ENCODE measurements at places on chromosomes 3 and 15.

GRCh38 chr3:27729748-27730611 lies 7.9 kb upstream of the EOMES start:
- DNase-seq, result no peak

DNA sequence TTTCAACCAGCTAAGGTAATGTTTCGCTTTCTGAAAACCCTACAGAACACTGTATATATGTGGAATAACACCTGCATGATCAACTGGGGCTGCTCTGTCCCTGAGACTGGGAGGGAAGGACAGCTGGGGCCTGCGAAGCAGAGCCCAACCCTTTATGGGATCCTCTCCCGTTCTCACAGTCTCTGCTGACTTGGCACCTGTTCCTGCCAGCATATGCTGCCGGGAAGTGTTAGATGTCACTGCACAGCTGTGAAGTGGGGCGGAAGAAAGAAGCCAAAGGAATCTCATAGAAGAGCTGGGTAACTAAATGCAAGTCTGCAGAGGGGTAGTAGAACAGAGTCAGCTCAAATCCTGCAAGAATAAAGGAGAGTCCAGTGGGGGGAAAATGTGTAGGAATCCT lies 29.6 kb downstream of the LRRC3B start:
- no peak for DNase-seq

GRCh38 chr3:176687754-176688153 lies 509.5 kb downstream of the TBL1XR1 start:
- DNase-seq, result no peak

DNA sequence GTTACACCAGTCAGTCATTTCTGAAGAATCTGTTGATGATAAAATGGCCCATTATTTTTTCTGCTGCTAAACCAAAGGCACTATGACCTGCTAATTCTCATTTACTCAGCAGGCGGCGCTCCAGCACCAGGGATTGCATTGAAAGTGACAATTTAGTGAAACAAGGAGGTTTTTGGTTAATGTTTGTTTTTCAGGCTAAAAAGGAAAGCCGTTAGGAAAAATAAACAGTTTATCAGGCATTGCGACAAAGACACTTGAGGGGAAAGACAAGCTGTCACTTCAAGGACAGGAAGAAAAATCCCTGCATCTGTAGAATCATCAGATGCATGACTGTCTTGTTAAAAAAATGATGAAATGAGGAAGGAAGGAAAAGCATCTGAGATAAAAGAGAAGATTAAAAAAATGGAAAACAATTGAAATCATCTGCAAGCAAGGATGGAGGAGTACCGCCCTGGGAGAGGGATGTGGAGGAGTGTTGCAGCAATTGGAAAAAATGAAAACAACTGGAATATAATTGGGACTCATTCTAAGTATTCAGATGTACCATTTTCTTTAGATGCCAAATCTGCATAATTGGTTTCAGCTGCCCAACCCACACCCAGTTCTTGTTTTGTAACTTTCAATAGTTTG lies 54.0 kb downstream of the NR1D2 start:
- peak; percentile 12 for DNase-seq

DNA sequence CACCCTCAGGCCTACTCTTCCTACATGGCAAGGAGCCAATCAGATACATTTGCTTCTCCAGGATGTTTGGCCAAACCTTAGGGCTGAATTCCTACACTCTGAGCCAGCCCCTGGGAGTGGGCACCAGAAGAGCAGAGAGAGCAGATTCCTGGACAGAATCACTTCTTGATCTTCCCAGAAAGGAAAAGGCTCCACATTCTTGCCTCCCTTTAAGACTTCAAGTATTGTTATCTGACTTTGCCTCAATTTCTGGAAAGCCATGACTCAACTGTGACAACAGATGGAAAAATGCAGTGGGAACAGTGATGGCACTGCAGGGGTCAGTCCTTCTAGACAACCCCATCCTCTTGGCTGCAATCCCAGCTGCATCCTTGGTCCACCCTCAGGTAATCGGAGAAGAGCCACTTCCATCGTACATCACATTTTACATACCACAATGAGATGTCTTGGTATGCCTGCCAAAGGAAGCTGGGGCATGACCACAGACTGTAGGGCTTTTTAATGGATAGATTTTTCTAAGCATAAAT lies 21.0 kb downstream of the SLCO2A1 start:
- DNase-seq, result no peak

GRCh38 chr3:161444694-161445077 lies 51.9 kb upstream of the OTOL1 start:
- DNase-seq, result no peak

DNA sequence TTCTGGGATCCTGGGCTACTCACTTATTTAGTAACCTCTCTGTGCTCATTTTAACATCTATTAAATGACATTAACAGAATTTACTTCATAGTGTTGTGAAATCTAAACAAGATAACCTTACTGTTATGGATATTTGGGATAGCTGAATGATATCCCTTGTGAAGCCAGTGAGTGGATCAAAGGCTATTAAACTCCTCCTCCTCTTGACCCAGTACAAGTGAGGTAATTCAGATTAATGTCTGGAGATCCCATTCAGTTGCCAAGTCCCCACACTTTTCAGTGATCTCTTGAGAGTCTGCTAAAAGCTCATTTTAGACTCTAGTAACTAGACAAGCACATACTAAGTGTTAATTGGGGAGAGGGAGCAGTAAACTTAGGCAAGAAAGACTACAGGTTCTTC lies 2.5 kb upstream of the ANKRD28 start:
- no peak for DNase-seq

DNA sequence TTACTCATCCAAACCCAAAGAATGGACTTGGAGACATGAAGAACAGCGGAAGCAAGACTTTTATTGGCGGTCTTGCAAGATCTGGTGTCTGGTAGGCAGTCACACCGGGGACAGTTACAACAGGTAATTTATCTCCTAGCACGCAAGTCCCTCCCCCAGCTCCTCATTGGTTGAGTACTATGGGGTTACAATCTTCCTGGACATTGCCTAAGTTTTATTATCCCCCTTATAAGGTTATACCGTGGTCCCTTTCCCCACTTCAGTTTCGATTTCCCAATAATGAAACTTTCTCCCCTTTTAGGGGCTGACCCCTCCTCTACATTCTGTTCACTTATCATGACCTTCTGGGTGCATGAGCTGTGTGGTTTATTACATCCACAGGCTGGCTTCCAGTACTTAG lies 18.7 kb downstream of the ARL8B start:
- no peak for DNase-seq

DNA sequence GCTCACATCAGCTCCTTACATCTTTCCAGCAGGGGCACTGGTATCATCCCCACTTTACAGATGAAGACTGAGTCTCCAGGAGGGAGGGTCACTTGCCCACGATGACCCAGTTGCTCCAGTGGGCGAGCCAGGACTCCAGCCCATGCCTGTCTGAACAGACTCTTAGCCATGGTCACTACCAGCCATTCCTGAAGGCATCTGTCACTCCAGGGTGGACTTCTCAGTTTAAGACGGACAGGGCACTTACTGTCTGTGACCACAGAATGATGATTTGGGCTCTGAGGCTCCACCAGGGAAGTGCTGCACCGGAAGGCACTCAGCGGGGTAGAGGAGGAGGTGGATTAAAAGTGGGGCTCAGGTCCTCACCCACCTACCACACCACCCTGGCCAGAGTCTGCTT lies 104.0 kb upstream of the SLC6A6 start:
- no peak for DNase-seq

- DNase-seq, result peak; percentile 74
Observed at GRCh38 chr3:141410408-141410807, 42.1 kb downstream of the ZBTB38 start.

GRCh38 chr15:80946576-80946975 lies 43.0 kb downstream of the MESD start:
- no peak for DNase-seq

- DNase-seq, result no peak
Observed at GRCh38 chr3:189983612-189984011, 137.1 kb downstream of the P3H2 start.

GRCh38 chr3:17218587-17218986 lies 333.8 kb downstream of the PLCL2 start:
- DNase-seq, result no peak

DNA sequence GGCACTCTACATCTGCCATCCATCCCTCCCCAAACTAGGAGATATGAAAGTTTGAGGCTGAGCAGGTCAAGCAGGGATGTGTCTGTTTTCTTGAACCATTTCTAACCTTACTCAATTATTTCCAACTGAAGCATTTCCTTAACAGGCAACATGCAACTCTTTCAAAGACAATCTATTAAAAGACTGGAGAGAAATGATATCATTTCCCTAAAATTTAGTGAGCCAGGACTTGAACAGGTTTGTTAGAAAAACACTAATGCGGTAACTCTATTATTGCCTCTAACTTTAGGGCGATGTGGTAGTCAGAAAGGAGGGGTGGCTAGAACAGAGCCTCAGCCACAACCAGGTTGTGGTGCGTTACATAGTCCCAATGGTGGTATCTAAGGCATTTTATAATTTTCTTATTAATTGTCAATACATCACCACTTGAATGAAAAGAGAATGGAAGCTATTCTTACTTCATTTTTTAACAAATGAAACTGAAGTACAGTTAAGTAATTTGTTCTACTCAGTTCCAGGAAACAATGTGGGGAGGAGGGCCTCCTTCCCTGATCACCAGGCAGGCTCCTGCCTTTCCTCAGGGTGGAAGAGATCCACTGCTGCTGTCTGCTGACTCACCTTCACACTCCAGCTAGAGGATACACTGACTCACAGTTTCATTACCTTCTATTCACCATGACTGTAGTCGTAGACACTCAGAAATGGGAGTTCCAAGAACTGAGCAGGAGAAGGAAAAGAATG lies 22.8 kb downstream of the MYO1E start:
- DNase-seq, result no peak

DNA sequence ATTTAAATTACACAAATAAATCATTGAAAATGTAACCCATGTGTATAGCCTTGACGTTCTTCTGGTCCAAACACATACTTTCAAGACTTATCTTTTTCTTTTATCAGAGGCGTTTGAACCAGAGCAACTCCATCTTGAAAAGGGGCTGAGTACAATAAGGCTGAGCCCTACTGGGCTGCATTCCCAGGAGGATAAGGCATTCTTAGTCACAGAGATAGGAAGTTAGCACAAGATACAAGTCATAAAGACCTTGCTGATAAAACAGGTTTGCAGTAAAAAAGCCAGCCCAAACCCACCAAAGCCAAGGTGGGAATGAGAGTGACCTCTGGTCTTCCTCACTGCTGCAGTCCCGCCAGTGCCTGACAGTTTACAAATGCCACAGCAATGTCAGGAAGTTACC lies 101.0 kb upstream of the IGSF10 start:
- DNase-seq, result no peak

GRCh38 chr3:54432975-54433374 lies 310.6 kb downstream of the CACNA2D3 start:
- DNase-seq, result no peak

- no peak for DNase-seq
Observed at GRCh38 chr15:62736756-62737155, 305.8 kb upstream of the TPM1 start.

- DNase-seq, result no peak
Observed at GRCh38 chr15:34049112-34049511, 10.1 kb upstream of the AVEN start.

DNA sequence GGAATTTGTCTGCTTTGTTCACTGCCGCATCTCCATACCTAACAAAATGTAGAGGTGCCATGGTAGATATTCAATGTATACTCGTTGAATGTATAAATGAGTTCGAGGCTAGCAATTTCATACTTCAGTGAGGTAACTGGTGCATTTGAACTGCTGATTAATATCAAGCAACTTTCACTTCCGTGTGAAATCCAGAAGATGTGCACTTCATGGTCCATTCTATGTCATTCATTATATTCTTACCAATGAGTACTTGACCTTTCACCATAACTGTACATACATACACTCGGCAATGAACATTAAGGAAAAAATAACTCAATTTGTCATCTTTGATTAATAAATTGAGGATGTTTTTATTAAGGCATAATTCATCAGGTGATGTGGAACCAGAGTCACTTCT lies 598.5 kb downstream of the ZNF385D start:
- DNase-seq, result no peak

DNA sequence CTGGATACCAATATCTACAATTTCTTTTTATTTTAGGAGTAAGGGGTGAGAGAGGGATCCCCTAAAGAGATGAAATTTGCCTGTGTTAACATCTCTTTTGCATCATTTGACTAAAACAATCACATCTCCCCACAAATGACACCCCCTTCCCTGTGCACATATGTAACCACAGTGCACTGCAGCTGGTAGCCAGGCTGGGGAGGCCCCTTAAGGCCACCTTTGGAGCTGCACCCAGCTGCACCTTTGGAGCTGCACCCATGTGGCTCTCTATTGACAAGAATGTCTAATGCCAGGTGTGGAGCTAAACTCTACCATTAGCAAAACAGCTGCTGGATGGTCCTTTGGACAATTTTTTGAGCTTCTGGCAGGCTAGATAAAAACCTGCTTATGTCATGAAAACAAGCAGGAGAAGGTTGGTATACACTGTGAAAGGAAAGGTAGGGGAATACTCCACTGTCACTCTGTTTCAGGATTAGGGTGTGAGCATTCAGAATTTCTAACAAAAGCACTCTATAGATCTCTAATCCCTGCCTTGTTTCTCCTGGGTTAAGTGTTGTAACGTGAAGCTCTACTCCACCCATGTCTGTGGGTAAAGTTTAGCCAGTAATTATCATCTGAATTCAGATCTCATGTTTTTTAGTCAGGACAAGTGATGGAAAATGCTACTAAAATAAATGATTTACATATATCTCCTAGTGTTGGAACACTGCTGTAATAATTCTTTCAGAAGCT lies 52.1 kb downstream of the TFG start:
- no peak for DNase-seq

GRCh38 chr3:196274585-196274984 lies 12.9 kb downstream of the PCYT1A start:
- no peak for DNase-seq

DNA sequence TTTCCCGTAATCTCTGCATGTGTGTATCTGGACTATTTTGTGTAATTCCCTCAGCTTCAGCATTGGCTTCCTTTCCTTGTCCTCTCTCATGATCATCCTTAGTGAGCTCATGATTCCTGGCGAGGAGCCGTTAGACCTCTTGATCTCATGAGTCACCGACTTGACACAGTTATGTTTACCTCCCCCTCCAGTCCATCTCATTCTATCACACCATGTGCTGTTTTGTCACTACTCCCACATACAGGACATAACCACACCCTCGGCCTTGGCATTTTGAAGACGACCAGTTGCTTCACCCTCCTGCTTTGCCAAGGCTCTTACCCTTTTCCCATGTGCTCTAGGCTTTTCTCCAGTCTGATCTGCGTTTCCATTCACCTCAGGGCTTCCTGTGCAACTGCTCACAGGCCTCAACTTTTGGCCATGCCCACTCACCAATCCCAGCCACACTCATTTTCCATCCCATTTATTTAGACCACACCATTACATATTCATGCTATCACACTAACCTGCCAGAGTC lies 41.5 kb downstream of the CP start:
- DNase-seq, result no peak

- no peak for DNase-seq
Observed at GRCh38 chr3:130658678-130659077, 88.0 kb downstream of the PIK3R4 start.

All from NCI-H1092 treated with DMSO at 0.1 percent for 48 hours (cell line).